ENCODE measurements at places on chromosomes 2 and 18.

DNA sequence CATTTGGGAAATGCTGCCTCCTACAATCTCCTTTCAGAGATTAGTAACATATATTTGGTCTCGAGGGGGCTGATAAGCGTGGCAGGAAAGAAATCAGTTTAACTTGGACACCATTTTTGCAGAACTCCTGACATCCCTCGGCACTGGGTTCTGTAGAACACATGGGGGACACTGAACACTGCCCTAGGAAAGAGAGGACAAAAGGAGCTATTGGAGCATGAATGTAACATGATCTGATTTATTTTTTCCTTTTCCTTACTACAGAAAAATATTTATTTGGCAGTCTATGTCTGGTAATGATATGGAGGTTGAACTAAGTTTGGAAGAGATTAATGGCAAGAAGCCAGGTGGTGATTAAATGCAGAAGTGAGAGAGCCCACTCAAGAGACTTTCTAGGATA, 153.8 kb downstream of the AFF3 start:
- peak; percentile 49 for DNase-seq

DNA sequence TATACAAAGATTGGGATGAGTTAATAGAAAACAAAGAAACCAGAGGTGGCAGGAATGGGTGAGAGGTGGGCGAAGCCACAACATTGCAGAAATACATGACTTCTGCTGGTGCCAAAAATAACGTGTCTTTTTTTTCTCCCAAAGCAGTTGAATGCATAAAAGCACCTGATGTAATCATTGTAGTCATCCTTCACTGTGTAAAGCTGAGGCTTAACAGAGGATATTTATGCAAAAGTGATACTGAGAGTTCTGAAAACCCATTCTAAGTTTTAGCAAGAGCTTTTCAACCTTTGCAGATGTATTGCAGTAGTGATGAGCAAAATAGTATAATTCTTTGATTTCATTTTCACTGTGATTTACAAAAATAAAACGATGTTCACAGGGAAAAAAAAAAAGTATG, 173.0 kb downstream of the PTGR3 start:
- DNase-seq: no peak

GRCh38 chr2:128584296-128584890, 265.7 kb upstream of the HS6ST1 start:
- peak; percentile 92 for DNase-seq

DNA sequence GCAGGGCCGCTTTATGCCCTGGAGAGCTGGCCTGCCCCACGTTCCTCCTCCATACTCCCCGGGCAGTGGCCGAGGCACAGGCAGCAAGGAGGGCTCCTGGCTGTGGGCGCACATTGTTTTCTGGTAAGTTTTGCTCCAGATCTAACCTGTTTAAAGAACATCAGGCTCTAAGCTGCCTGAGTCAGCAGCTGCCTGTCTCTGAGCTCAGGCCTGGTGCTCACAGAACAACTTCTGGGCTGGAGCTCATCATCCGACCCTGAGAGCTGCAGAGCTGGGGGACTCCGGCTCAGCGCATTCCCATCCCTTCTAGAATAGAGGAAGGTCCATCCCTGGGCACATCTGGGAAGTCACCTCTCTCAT, 54.5 kb upstream of the PXDN start:
- no peak for DNase-seq

DNA sequence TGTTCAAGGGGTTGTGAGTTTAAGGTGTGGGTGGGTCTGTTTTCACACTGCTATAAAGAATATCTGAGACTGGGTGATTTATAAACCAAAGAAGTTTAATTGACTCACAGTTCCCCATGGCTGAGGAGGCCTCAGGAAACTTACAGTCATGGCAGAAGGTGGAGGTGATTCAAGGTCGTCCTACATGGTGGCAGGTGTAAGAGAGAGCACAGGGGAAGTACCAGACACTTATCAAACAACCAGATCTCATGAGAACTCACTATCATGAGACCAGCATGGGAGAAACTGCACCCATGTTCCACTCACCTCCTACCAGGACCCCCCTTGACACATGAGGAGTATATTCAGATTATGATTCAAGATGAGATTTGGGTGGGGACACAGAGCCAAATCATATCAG, 38.0 kb downstream of the RHBDD1 start:
- no peak for DNase-seq

DNA sequence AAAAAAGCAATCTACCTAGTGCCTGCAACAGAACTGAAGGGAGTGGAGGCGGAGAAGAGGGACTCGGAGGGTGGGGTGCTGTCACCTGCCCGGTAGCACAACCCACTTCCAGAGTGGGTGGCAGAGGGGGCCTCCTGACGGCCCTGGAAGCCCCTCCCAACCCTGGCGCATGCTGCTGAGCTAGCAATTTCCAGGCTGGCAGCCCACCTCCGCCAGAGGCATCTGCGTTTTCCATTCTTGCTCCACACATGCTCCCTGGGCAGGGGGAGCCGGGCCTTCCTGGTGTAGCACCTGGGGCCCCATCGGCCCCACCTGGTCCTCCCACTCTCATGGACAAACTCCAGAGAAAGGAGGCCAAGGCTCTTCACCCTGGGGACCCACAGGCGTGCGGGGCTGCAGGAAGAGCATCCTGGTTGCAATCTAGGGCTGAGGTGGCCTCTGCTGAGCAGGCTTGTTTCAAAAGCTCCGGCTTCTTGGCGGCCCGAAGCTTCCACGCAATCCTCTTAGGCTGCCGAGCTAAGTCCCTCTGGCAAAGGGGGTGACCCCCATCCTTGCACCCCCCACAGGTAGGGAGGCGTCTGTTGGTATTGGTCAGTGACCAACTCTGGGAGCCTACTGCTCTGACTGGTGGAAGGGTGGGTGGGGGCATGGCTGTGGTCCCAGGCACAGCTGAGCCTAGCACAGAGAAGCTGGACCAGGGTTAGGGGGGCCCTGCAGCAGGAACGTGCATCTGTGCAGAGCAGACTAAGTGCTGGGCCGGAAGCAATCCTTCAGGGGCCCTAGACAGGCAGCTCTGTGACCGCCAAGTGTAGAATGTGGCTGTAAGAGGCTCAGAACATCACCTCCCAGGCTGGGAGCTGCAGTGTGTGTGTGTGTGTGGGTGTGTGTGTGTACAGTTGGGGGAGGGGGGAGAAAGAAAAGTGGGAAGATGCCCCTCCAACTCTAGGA, 2.6 kb downstream of the HS6ST1 start:
- DNase-seq: peak; percentile 71

- peak; percentile 94 for DNase-seq
These were observed 11.3 kb downstream of the MALT1 start for GRCh38 chr18:58682429-58683069.

- DNase-seq: no peak
These were observed 203.4 kb upstream of the RAB6C start for GRCh38 chr2:129775952-129776653.

GRCh38 chr2:74777161-74777900, 56.6 kb upstream of the HK2 start:
- DNase-seq: no peak

DNA sequence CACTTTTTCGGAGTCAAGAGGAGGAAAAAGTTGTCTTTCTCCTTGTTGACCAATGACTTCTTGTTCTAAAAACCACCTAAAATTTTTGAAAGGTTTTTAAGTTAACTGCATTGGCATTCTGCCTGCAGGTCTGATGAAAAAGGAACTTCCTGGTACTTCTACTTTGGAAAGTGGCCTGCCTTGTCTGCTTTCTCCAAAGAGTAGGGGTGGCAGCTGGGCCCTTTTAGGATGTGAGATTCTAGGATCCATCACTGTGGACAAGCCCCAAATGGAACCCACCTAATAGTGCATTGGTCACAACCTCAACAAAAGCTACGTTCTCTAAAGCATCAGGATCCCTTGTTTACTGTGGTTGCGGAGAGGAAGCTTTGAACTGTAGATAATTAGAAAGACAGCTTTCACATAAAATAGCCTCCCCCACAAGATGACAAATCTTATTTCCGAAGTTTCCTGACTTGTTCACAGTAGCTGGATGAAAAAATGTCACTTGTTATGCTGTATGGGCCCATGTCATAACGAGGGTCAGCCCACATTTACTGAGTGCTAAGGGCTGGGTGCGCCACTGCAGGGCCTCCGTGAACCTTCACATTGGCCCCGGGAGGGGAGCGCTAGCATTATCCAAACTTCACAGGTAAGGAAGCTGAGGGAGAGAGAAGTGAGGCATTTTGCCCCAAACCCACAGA, 17.4 kb downstream of the ASPRV1 start:
- DNase-seq: no peak

DNA sequence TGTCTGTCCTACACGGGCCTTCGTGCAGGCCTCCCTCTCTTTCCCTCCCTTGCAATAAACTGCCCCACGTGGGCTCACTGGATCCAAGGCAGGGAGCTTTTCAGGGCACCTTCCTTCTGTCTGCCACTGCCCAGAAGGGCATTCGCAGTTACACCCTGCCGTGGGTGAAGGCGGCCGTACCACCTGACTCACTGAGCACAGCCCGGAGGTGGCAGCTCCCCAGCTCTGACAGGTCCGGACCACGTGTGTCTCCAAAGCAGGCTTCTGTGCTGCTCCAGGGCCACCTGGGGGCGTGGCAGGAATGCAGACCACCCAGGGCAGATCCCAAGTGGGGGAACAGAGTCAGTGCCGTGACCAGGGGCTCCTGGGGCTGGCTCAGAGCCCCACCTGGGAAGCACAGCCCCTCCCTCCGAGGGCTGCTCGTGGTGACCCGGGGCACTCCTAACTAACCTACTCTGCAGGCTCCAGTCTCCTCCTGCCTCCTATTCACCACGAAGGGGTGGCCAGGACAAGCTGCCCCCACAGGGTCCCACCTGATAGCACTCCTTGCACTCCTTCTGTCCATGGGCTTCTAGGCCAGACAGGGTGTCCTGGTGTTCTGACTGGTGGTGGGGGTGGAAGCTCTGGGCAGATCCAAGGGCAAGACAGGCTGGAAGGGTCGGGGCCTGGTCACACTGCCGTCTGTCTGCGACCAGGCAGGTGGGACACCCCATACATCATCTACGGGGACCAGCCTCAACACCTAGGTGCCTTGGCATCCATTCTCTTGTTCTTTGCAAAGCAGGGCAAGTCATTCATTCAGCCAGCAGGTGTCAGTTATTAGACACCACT, 9.7 kb downstream of the SNED1 start:
- no peak for DNase-seq

GRCh38 chr2:111196435-111196834, 75.7 kb downstream of the BCL2L11 start:
- no peak for DNase-seq

DNA sequence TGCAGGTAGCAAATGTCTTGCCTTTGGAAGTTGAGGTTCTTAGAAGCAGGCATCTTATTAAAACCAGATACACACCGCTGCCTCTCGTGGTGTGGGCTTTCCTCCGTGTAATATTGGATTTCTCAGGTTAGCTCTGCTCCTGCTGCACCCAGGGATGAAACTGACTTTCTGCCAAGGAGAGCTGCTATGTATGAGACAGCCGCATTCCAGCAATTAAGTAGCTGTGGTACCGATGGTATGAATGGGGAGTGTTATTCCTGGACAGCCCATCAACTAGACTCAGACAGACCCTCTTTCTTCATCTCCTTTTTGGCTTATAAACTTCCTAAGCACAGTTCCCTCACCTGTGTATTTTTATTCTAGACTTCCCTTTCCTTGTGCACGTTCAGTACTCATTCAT, 6.8 kb upstream of the EHD3 start:
- DNase-seq: peak; percentile 15

GRCh38 chr18:9182852-9183399, 46.3 kb downstream of the ANKRD12 start:
- no peak for DNase-seq
